ENCODE measurements at places on chromosomes 6 and 20.

- DNase-seq = no peak
Measured at GRCh38 chr6:128070406-128070805, 169.5 kb upstream of the THEMIS start.

GRCh38 chr20:34675993-34676641, 775 bp downstream of the PIGU start:
- no peak for DNase-seq

DNA sequence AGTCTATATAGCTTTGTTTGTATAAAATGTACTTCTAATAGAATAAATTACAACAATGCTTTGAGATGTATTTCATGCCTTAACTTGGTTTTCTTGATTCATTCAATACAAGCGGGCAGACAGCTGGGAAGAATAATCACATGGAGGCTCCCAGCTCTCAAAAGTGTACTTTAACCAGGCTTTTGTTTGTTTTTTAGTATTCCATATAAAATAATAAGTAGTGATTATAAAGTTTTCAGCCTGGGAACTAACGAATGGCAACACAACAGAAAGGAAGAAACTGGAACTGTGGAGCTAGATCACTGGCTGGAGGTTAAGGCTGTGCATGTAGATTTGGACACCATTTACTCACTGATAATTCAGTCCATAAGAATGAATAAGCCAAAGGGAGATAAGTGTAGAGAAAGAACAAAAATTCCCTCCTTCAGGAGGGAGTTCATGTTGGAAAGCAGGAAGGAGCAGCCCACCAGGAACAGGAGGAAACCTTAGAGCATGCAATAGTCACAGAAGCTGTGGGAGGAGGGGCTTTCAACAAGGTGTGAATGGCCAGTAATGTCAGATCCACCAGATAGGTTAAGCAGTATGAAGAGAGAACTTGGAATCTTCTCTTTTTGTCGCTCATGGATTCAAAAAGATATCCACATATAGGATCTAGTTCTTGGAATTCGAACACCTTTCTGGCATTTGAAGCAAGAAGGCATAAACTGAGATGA, 41.2 kb upstream of the SLC35D3 start:
- no peak for DNase-seq

DNA sequence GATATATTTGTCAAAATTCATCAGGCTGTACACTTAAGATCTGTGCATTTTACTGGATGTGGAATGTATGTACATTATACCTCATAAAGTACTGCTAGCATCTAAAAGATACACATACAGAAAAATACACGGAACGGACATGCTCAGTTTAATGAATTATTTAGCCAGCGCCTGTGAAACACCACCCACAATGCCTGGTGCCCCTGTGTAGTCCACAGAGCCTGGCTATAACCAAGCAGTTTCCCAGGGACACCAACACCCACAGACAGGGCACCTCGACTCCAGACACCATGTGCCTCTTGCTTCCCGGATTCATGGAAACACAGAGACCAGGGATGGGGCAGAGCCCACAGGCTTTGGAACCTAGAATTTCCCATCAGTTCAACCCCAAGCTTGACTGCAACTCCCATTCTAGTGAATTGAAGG, 17.4 kb upstream of the ARMC12 start:
- no peak for DNase-seq

GRCh38 chr20:57897156-57897874, 187.5 kb upstream of the PMEPA1 start:
- DNase-seq = no peak

DNA sequence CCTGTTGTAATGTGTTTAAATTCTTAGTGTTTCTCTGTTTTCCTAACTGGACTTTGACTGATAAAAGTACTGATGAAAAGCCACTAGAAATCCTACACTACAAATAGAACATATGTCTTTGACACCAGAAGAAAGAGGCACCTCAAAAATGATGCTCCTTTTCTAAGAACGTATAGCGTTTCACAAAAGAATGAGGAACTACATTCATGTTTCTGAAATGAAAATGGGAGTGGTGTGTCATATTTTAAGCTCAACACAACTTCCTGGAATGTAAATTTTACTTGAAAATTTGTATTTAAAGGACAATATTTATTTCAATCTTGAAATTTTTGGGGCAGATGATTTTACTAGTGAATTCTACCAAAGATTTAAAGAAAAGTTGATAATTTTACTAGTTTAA, 35.3 kb downstream of the KIAA0408 start:
- DNase-seq = no peak

GRCh38 chr6:100845676-100846075, 35.5 kb downstream of the ASCC3 start:
- no peak for DNase-seq

- no peak for DNase-seq
Measured at GRCh38 chr6:67277312-67277711, 1357.8 kb upstream of the ADGRB3 start.

GRCh38 chr6:163324688-163325389, 89.7 kb upstream of the QKI start:
- peak; percentile 5 for DNase-seq

DNA sequence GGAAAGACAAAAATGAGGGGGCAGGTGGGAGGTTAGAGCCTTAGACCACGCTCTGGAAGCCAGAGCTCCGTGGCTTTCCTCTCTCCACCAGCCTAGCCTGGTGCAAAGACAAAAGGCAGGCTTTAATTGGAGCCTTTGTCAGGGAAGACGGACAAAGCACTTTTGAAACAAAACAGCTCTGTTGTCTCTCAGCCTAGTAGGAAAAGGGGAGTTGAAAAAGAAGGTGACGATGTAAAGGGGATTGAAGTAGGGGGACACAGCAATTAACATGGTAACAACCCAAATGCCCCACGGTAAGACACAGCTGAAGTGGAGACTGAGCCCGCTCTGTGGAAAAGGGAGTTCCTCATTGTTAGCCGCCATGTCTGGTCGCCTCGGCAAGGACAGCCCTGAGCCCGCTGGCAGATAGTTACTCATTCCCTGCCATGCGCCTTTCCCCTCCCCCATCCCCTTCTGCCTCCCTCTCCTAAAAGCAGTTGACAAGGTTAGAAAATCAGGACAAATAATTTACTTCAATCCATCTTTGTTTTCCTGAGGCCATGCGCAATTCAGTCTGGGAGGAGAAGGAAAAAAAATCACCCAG, 93.0 kb downstream of the TCP11 start:
- DNase-seq = no peak

GRCh38 chr20:8232332-8232731, 100.3 kb downstream of the PLCB1 start:
- DNase-seq = no peak

DNA sequence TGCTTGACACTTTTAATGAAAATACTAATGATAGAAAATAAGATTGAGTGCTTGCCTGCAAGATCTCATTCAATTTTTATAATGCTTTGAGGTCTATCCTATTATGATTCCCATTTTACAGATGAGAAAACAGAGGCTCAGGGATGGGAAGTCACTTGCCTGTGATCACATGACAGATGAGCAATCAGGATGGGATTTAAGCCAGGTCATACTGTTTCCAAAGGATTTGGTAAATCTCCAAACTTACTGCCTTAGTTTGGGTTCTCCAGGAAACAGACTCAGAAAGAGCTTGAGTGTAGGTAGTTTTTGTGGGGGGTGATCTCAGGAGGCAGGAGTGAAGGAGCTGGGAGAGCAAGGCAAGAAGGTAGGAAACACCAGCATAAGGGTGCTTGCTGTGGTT, 456.3 kb downstream of the MAFB start:
- no peak for DNase-seq

- no peak for DNase-seq
Measured at GRCh38 chr20:4038047-4038459, 22.7 kb upstream of the RNF24 start.

DNA sequence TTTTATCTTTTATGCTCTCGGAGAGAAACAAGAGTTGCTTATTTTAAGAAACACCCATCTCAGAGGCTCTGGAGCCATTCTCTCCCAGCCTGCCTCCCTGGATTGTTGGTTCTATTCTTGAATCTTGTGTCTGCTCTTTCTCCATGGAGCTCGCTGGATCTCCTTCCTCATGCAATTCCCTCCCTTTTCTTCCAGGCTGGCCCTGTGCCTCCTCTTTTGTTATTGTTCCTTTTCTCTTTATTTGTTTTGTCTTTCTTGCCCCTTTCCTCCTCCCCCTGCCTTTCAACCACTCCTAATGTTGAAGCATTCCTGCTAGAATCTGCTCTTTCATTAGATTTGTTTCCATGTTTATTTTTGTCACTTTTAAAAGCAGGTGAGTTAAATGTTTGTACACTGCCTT, 76.5 kb downstream of the STMND1 start:
- DNase-seq = no peak

DNA sequence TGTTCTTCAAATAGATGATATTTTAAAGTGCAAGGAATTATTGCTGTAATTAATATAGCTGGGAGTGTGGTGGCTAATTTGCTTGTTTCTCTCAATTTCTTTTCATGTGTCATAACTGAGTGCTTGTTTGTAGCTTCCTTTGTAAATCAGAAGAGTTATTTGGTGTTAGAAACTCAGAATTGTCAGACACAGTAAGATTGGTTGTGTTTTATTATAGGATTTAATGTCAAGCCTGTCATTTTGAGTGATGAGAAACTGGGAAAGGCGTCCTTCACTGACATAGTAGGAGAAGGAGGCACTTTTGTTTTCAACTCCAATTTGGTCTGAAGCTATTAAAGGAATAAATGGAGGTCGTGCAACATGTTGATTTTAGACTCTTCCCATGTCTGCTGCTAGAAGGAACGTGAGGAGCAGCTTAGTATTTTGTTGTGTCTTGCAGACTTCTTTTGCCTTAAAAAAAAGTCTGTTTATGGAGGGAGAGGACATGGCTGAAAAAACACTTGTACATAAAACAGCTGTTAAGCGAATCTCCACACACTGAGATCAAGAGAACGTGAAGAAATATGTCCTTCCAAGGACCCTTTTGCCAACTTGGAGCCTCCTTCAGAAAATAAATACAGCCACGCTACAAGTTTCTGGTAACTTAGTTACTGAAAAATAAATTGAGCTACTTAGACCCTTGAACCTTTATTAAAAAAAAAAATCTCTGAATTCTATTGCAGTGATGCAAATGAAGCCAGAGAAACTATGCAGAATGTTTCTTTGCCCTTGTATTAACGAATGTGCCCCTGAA, 59.5 kb downstream of the BMP6 start:
- no peak for DNase-seq

DNA sequence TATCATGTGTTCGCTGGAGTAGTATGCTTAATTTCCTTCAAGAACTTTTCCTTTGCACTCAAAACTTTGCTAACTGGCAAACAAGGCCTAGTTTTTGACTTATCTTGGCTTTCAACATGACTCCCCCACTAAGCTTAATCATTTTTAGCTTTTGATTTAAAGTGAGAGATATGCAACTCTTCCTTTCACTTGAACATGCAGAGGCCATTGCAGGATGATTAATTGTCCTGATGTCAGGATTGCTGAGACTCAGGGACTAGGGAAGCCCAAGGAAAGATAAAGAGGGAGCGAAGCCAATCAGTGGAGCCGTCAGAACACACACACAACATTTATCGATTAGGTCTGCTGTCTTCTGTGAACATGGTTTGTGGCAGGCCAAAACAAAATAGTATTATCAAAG, 491.4 kb downstream of the CBLN4 start:
- no peak for DNase-seq

GRCh38 chr20:13229538-13229937, 8.5 kb downstream of the ISM1 start:
- no peak for DNase-seq

DNA sequence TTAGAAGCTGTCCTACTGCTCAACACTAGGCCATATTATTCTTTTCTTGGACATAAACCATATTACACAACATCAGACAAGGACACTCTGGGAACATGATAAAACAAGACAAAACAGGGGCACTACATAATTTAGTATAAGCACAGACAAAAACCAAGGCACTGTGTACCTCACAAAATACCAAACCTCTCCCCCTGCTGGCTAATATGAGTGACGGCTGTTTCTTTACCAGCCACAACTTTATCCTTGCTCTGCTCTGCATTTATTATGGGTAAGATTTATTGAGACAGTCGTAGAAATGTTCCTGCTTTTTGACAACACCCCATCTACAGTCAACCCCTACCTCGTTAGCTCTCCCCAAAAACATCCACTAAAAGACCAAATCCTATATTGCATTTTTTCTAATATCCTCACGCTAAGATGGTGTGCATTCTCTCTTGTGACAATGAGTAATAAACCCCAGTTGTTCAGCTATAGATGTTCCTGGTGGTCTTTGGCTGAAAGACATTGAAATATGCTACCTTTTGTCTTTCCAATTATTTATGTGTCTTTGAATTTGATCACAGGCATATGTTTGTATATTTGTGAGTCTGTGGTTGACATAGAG, 23.8 kb upstream of the POLR1H start:
- DNase-seq = no peak

DNA sequence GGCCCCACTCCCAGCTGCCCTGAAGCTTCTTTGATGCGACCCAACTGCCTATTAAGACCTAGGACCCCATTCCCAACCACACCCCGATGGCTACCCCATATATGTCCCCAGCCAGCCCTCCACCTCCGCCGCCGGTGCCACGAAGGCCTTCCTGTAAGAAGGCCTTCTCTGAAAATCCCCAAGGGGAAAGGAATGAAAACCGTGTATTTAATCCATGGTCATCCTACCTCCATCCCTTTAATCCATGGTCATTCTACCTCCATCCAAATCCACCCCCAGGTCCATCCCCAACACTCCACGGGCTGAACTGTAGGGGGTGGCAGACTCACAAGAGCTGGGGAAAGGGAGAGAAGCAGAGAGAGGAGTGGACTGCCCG, 545 bp upstream of the VSX1 start:
- DNase-seq = no peak

DNA sequence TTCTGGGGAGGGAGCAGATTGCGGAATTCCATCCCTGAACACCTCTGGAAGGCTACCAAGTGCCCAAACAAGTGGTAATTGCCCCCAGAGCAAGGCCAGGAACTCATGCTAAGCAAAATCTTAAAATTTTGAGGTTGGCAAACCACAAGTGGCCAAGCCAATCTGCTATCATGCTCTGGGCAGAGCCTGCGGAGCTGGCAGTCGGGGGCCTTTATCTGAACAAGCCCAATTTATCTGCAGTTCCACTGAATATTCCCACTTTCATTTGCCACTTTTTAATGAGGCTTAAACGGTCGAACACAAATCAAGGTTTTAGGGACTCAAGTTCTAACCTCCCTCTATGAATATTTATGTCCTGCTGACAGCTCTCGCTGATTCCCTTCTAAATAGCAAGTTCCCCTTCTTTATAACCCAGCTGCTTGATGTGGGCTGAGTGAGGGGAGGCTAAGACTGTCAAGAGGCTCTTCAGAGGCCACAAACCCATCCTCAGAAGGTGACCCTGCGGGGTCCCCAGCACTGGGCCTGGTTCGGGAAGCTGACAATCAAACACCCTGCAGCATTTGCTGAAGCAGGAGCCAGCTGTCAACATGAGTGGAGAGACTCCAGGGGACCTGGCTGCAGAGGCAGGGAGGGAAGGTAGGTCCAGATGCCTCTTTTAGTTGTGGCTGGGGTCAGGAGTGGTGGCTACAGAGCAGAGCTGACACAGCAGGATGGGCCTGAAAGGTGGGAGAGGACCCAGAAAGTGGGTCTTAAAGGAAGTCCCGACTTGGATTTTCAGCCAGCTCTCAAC, 11.9 kb downstream of the CCDC167 start:
- no peak for DNase-seq

Data from NCI-H460 (cell line).